CD4-positive, alpha-beta T cell (primary cell): ENCODE measurements at places on chromosomes 4 and X.
A peak's percentile ranks its signal among the peaks of the same experiment; 100 is the strongest.

GRCh38 chr4:183986971-183987946 is 82.2 kb downstream of the STOX2 start:
- no peak for DNase-seq

- no peak for DNase-seq
Measured at GRCh38 chr4:176425035-176425434, 105.3 kb downstream of the SPCS3 start.

GRCh38 chrX:109826954-109827708 is 94.1 kb upstream of the ACSL4 start:
- no peak for DNase-seq

DNA sequence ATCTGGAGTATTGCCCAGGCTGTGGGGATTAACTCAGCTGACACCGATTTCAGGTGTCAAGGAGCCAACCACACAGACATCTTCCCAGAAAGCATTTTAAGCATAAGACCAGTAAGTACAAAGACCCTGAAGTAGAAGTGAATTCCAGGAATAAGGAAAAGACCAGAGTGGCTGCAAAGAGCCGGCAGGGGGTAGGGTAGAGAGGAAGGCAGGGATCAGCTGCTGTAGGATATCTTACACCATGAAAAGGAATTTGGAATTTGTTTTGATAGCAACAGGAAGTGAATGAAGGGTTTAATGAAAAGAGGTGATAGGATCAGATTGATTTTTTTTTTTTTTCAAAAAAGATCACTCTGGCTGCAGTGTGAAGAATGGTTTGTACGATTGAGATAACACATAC is 113.6 kb upstream of the PPARGC1A start:
- DNase-seq: no peak

DNA sequence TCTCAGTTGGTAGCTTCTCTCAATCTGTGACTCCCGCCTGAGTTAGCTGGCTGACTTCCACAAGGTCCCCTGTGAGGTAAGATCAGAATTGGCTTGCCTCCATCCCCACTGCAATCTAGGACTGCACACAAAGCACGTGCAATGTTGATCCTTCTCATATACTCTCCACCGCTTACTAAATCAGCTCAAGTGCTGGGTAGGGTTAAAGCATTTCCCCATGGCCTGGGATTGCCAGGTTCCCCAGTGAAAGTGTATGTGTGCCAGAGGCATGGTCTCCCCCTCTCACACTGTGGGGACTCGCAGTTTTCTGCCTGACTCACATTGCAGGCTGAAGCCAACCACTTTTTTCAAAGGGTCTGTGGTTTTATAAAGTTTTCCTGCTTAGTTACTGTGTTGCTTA is 886.9 kb downstream of the FAM133A start:
- DNase-seq: no peak

DNA sequence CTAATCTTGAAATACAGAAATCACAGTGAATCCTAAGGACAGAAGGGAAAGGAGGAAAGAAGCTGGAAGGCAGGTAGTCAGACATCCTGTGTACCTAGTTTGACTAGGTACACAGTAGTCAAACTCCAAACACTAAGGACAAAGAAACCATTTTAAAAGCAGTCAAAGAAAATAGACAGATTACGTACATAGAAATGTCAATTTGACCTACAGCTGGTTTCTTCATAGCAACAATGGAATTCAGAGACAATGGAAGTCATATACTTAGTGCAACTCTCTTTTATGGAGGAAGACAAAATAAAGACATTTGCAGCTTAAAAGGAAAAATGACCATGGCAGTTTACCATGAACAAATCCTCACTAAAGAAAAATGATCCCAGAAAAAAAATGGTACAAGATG is 79.0 kb downstream of the NEUROG2 start:
- no peak for DNase-seq

DNA sequence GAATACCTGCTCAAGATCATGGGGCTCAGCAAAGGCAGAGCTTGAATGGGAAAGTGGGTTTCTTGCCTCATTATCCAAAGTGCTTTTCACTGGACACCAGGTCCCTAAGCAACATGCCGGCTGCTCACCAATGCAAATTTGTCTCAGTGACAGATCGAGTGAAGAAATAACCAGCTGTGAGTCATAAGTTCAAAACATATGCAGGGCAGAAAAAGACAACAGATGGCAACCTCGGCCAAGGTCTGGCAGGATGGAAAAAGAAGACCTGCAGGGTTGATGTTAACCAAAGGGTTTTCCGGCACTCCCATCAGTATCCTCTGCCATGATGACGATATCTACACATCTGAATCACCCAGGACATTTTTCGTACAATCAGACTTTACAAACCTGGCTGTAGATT is 124.1 kb downstream of the AFAP1 start:
- no peak for DNase-seq

DNA sequence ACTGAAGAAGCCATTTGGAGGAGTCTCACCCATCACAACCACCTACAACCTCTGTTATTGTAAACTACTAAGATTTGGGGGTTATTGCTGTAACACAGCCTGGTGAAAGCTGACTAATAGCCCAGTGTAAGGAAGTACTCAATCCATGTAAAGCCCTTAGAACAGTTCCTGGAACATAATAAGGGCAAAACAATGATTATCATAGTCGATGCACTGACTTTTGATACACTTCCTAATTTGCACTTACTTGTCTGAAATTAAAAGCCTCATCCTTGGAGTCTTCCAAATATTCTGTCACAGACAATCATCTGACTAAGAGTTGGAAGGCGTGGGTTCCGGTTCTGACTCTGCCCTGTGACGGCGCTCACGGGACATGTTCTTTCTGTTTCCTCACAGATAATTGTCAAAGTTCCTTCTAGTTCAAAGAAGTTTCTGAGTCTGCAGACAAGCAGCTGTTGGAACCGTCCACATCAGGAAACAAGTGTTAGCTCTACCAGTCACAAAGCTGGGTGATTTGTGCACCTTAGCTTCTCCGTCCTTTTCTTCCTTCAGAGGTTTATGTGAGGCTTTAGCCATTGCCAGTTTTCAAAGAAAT is 33.4 kb upstream of the RASGEF1B start:
- peak; percentile 51 for DNase-seq

GRCh38 chr4:66574145-66574978 is 904.1 kb upstream of the EPHA5 start:
- DNase-seq: no peak

GRCh38 chr4:17504081-17504480 is 7.8 kb downstream of the QDPR start:
- no peak for DNase-seq

- no peak for DNase-seq
Measured at GRCh38 chrX:16603822-16604221, 46.1 kb upstream of the S100G start.

DNA sequence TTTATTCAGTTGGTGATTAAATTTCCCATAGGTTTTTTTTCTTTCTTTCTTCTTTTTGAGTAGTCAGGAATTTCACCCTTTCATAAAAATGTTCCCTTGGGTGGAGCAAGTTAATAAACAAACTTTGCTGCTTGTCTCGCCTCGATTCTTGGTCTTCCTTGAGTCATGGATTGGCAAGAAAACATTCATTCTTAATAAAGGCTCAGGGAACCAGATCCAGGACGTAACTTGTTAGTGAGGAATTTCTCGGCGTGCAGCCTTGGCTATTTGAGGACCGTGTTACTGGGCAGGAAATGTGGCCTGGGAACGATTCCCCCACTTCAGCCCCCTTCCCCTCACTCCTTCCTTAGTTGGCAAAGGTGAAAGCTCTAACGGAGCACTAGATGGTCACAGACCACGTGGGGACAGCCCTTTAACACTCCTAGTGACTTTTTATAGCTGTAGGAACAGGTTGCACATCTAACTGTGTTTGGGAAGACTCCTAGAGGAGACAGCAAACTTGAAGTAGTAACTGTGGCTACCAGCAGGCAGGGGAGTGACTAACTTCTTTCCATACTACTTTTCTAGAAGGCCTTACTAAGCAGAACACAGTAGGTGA is 106.8 kb downstream of the UCHL1 start:
- no peak for DNase-seq

DNA sequence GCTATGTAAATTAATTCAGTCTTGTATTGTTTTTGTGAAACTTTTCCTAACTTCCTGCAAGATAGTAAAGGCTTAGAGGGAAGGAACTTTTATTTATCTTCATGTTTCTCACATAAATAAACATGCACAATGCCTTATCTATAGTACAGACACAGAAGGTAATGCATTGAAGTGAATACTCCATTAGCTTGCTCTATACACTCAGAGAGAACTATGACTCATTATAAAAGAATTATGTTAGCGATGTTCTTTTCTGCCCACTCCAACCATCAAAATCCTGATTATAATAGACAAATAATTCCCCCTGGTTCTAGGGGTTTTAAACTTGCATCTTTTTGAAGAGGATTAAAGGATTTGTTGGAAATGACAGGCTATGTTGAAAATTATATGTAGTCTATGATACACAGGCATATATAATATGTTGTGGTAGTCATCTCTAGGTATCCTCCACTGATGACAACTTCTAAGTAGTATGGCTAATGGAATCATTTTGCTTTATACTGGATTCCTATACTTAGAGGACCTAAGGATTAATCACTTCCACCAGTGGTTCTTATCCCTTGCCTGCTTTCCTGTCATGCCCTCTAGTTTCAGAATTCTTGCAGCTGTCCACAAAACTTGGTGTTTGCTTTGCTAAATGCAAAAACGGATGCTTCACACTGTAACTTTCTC is 115.7 kb downstream of the NDST4 start:
- DNase-seq: no peak

- no peak for DNase-seq
Measured at GRCh38 chrX:110015032-110015431, 12.1 kb downstream of the TMEM164 start.

DNA sequence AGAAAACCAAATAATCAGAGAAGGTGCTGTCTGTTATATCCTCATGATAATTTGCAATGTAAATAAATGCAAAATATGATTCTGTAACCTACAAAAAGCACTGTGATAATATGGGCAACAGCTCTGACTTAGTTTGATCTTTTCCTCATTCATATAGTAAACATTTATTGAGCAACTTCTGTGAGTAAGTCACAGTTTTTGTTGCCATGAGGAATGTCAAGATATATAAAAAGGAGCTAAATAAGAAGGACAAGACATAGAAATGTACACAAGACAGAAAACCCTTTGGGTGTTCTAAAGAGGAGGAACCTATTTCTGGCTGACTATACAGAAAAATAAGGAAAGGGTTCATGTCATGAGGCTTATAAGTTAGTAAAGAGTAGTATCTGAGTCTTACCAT is 44.3 kb downstream of the ARSJ start:
- DNase-seq: no peak

DNA sequence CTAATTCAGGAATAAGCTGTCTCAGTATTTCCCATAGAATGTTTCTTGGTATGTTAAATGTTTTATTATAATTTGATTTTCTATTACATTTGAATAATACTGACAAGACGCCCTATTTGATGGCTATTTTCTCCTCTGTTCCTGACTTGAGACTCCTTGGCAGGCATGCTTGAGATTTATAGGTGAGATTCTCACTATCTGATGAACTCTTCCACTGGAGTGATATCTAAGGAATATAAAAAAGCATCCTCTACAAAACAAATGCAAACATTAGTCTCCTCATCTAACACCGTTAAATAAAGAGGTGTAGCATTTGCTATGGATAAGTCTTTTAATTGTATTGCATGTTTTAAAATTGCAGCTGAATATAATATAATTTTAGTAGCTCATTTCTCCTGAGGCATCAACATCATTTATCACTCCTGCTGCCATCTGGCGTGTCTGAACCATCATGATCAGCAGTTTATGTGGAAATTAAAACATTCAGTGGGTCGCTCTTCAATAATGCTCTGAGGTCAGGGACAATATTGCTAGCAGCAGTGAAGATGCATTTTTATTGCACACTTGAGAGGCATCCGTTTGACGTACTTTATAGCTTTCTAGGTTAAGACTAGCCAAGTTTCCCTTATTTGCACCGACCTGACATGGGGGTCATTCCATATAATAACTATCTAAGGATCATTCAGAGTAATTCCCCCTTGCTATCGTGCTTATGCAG is 210.4 kb upstream of the GALNTL6 start:
- DNase-seq: no peak

DNA sequence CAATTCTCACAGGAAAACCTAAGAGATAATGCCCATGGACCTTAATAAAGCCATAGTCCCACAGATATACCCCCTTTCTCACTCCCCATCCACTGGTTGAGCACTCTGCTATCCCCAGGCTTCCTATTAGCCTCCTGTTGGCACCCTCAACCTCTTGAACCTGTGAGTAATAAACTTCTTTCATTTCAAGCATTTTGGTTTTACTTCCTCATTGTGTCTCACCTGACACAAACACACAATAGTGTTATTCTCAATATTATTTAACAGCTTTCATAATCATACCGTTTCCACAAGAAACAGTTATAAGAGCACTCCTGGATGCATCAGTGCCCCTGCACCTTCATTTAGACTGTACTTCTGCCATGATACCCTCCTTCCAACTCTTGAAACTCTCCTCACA is 56.8 kb downstream of the TRPC5 start:
- DNase-seq: no peak

GRCh38 chr4:137957806-137958205 is 284.3 kb downstream of the SLC7A11 start:
- DNase-seq: no peak

- DNase-seq: no peak
Measured at GRCh38 chr4:1988327-1988724, 20.4 kb downstream of the NELFA start.

- no peak for DNase-seq
Measured at GRCh38 chrX:150334981-150335380, 28.1 kb upstream of the MAMLD1 start.

GRCh38 chr4:118335324-118335723 is 17.5 kb downstream of the PRSS12 start:
- no peak for DNase-seq

DNA sequence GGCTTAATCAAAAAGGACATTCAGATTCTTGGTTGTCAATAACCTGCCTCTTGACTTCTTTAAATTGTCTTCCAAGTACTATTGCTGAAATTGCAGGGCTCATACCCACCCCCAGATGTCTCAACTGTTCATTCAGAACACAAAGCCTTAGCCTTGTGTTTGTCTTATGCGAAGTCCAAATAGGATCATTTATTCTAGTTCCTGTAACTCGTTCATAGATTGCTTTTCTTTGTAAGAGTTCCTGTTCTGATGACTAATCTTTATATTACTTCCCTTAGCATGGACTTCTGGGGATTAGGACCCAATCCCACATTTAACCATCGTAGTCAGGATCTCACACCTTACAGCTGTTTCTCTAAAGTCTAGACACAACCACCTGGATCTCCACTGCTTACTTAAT is 226.0 kb downstream of the VEGFC start:
- DNase-seq: no peak

- DNase-seq: no peak
Measured at GRCh38 chrX:49101629-49101984, 21.9 kb upstream of the WDR45 start.

GRCh38 chr4:76160355-76160754 is 12.2 kb upstream of the NUP54 start:
- no peak for DNase-seq

- DNase-seq: no peak
Measured at GRCh38 chrX:17740137-17741122, 3.1 kb downstream of the SCML1 start.

- no peak for DNase-seq
Measured at GRCh38 chr4:42489095-42489494, 91.8 kb downstream of the SHISA3 start.
